ENCODE measurements at places on chromosomes 3 and 15.

DNA sequence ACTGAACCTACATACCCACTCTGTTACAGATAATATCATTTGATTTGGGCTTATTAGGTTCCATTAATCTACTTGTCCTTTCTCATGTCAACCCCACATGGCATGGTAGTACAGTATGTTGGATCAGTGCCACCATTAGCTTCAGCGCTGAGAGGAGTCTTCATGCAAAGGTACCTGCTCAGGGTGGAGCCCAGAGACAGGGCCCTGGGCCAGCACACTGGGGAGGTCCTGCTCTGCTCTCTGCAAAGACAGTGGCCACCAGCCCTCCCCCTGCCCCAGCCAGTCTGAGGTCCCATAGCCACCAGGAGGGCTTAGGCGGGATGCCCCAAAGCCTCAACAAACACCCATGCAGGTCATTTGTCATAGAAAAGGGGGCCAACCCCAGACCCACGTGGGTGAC lies 71.0 kb downstream of the ATP10A start:
- DNase-seq: no peak

GRCh38 chr3:190012784-190013183 lies 107.9 kb downstream of the P3H2 start:
- DNase-seq: no peak

DNA sequence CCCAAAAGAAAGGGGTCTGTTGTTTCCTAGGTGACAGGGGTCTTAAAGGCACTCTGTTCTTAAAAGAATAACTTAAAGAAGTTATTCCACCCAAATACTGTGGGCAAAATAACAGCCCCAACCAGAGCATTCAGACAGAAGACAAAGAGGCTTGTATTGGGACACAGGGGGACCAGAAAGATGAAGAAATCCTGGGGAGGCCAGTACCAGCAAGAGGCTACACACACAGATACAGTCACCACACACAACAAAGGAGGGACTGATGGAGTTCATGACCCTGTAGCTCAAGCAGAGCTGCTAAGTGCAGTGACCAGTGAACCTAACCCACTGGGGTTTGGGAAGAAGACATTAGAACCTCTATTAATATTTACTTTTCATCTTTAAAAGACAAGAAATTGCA lies 59.0 kb downstream of the MTHFS start:
- DNase-seq: no peak

DNA sequence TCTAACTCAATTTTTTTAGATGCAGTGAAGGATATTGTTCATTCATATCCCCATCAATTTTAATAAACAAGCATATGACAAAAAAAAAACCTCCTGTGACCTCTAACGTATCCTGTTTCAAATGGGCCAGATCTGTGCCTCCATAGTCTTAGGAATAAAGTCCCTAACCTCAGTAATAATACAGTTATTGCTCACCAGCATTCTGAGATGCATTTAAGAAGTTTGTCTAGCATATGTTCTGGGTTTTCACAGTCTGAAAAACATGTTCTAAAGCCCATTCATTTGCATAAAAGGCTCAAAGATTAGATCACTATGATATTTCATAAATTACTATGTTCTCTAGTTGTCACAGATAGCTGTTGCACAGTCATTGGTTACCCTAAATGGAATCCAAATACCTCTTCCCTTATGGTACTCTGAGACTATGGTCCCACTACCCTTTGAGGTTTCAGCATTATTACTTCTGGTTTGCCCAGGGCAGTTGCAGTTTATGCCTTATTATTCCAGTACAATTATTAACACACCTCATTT lies 190.1 kb downstream of the ZIC4 start:
- DNase-seq: no peak

DNA sequence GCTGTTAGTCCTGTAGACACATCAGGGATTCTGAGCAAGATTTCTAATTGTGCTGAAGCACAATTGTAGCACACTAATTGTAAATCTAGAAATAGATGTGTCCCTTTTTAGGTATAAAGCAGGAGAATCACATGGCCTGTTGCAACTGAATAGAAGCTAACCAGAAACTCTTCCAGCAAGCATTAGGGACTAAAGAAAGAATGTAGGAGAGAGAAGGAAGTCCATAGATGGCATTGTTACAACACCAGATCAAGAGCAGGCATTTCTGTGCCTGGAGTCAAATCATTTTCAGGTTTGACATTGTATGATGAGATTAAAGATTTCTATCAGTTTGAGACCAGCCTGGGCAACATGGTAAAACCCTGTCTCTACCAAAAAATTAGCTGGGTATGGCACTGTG lies 27.4 kb downstream of the CALML4 start:
- no peak for DNase-seq

GRCh38 chr15:100612539-100612938 lies 10.2 kb downstream of the ASB7 start:
- DNase-seq: no peak

- DNase-seq: no peak
Observed at GRCh38 chr15:69742361-69742760, 289.7 kb downstream of the RPLP1 start.

DNA sequence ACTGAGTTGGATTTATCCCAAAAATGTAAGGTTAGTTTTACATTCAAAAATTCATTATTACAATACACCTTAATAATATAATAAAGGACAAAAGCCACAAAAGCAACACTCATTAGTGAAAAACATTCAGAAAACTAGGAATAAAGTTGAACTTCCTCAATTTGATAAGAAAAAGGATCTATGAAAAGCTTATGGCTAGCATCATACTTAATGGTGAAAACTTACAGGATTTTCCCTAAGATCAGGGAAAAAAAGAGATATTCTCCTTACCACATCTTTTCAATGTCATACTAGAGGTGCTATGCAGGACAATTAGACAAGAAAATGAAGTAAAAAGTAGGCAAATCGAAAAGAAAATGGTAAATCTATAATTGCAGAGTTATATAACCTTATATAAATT lies 279.9 kb downstream of the CGGBP1 start:
- DNase-seq: no peak

DNA sequence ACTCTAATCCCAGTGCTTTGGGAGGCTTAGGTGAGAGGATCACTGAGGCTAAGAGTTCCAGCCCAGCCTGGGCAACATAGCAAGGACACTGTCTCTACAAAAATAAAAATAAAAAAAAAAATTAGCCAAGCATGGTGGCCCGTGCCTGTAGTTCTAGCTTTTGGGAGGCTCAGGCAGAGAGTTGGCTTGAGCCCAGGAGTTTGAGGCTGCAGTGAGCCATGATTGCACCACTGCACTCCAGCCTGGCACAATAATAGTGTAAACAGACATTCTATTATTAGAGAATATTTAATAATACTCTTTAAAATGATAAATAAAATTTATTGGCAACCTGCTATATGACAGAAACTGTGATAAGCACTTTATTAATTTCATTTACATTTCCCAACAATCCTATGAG lies 908.9 kb downstream of the TUSC7 start:
- no peak for DNase-seq

DNA sequence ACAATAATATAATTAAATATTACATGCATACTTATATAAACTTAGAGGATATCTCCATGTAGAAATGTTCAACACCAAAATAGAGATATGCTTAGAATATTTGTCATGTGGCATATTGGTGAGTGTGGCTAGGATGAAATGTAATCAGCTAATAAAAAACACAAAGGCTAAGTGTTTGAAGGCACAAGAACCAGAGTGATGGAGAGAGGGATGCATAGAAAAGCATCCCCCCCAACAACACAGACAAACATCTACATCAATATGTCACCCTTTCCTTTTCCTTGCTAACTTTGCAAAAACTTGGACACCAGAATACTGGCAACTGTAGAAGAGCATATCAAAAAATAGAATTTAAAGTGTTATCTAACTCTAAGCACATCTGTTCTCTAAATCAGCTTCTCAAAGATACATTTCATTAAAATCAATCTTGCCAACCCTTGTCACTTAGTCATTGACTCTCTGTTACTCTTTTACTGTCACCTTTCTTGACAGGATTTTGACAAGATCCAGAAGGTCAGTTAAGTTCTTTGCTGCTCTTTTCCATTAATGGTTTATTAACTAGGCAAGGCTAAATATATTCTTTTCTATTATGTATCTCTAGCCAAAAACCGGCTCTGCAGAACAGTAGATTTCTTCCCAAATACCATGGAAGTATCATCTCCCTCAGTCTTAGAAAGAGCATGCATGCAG lies 695.9 kb downstream of the OTOL1 start:
- no peak for DNase-seq

GRCh38 chr3:59318881-59319280 lies 269.1 kb upstream of the CFAP20DC start:
- DNase-seq: no peak

DNA sequence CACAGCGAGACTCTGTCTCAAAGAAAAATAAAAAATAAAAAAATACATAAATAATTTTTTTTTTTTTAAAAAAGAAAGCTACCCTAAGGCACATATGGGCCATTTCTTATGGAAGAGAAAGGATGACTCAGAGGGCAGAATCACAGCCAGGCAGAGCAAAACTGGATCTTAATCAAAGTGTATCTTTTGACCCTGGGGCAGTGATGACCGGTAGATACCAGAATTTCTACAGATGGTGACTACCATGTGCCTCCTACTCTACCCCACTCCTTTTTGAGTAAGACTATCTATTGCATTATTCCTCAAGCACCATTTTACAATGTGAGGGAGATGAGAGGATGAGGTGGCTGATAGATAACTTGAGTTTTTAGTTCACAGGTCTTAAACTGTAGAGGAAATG lies 26.0 kb downstream of the TARS3 start:
- DNase-seq: no peak

GRCh38 chr15:46413799-46414198 lies 779.0 kb downstream of the SQOR start:
- no peak for DNase-seq

- no peak for DNase-seq
Observed at GRCh38 chr3:168002786-168003368, 92.8 kb downstream of the GOLIM4 start.

GRCh38 chr3:52370531-52370930 lies 54.4 kb downstream of the DNAH1 start:
- DNase-seq: no peak

- DNase-seq: no peak
Observed at GRCh38 chr15:68028137-68028887, 25.8 kb upstream of the PIAS1 start.

DNA sequence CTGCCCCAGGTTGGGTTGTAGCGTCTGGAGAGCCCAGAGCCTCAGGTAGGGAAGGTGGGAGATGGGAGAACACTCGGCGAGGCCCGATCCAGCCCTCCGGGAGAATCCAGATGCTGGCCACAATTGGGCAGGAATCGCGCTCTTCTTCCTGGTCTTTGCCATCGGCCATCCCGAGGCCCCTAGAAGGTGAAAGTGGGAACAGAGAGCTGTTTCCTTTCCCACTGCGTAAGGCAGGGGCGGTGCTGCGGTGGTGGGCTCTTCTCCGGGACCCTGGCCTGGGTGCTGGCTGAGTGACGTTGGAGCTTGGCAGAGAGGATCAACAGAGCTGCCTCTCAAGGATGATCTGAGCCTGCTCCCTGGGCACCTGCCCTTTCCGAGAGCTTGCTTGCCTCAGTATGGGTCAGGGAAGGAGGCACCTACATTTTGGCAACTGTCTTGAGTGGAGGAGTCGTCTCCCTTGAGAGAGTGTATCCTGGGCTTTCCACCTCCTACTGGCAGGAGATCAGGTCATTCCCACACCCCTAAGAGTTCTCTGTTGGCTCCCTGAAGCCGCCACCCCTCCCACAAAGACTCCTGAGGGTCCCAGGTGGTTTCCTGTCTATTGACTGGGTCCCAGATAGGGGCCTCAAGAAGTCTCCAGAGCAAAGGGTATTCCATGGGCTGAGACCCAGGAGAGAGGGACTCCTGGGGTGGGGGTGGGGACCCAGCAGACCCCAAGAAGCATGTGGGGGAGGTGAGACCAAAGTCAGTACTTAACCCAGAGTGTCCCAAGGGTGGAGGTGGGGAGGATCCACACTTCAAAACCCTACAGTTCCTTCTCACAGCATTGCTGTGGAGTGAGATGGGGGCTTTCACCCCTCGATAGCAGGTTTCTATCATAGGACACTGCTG lies 1.6 kb downstream of the C15orf39 start:
- no peak for DNase-seq

- no peak for DNase-seq
Observed at GRCh38 chr15:89926158-89926557, 13.4 kb upstream of the ARPIN start.

DNA sequence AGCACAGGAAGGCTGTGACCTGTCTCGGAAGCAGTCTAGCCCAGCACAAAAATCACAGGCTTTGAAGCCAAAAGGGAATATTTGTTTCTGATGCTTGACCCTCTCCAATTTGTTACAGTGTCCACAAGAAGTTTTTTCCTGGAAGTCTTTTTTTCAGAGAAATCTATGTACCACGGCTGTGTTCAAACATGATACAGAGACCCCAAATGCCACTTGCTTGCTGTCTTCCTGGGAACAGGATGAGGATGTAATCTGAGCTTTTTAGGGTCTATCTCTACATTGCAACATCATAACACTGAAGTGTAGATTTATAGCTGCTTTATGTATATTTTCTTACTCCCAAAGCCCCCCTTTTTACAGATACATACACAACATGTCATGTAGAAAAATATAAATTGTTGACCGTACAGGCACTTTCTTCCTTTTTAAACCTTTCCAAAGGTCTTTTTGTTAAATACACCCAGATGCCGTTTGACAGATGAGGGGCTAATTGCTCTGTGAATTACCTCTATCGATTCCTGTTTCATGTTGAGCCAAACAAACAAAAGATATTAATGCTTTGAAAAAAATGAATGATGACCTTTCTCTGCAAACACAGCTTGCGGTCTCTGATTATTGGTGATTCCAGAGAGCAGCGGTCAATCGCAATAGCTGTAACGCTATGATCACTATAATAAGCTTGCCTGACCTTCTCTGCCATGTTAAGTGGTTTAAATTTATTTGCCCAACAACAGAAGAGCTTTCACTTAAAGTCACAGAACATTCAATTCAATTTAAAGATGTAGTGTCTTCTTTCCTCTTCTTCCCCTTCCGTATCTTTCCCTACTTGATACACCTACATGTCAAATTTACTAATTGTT lies 875.9 kb upstream of the NR2F2 start:
- no peak for DNase-seq

- DNase-seq: no peak
Observed at GRCh38 chr15:75109021-75109735, 85.8 kb downstream of the PPCDC start.

- DNase-seq: no peak
Observed at GRCh38 chr3:70150599-70150998, 151.1 kb downstream of the SAMMSON start.

DNA sequence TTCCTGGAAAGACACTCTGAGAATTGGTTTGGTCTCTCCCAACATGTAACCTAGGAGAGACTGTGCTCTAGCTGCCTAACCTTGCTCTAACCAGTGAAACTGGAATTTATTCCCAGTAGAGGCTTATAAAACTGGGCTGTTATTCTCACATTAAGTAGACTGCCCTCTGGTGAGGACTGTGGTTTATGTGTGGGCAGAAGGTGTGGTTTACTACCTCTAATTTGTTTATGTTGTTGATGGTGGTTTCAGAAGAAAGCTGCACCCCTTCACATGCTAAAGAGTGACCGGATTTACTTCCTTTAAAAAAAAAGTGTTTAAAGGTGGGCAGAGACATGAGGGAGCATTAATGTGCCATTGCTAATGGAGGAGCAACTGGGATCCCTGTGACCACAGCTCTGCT lies 273.2 kb downstream of the MECOM start:
- DNase-seq: no peak

GRCh38 chr3:50830451-50830850 lies 155.7 kb downstream of the DOCK3 start:
- DNase-seq: no peak

Measured in NCI-H187 (cell line).